ENCODE measurements at places on chromosomes 5 and 9.
A peak's percentile ranks its signal among the peaks of the same experiment; 100 is the strongest.

DNA sequence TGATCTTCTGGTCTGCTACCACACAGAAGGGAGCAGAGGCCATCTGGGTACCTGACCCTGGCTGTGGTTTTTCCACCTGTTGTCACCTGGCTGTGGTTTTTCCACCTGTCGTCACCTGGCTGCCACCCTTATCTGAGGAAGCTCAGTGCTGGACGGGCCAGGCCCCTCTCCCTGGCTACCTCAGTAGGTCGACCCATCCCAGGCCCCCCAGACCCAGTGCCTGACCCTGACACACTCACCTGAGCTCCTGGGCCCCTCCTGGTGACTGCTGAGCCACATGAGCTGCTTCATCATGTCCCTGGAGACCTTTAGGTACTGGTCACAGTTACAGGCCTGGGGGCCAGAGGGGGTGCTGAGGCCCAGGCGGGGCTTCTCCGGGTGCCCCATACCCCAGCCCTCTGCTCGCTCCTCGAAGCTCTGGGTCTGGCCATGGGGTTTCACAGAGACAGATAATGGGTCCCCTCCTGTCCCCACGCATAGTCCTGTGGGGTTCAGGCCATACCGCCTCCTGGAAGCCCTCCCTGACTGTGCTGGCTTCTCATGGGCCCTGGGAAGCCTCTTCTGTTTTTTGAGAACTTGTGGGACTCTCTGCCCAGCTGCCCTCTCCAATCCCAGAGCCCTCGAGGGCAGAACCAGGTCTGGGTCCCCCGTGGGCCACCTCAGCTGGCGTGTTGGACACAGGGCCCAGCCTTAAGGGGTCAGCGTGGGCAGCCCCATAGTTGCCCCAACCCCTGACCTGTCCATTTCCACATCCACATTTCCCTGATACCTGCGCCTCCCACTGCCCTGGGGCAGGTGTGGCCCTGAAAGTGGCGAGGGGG is 7.5 kb upstream of the NRARP start:
- DNase-seq: no peak

- no peak for DNase-seq
Measured at GRCh38 chr9:78566948-78567675, 270.2 kb downstream of the PSAT1 start.

- no peak for DNase-seq
Measured at GRCh38 chr9:19156026-19156474, 28.8 kb upstream of the PLIN2 start.

DNA sequence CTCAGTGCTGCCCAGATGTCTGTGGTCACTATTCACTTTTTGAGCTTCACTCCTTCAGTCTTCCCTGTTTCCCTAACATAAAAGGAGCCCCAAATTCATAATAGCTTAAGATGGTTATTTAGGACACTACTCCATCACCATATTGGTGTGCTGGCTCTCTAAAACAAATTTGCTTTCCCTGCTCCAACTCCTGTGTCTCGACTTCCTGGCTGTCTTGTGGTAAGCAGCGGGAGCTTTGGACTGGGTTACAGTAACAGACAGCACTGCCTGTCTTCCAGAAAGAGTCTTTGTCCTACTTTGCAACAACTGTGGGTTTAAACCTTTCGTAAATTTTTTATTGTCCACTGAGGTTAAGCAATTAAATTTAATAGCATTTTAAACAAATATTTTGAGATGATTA is 389.4 kb downstream of the CDH9 start:
- DNase-seq: no peak

DNA sequence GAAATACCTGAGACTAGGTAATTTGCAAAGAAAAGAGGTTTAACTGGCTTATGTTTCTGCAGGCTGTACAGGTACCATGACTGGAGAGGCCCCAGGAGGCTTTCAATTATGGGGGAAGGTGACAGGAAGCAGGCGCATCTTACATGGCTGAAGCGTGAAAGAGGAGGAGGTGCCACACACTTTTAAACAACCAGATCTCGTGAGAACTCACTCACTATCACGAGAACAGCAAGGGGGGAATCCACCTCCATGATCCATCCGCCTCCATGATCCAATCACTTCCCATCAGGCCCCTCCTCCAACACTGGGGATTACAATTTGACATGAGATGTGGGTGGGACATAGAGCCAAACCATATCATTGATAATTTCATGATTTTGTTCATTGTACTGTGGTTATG is 2.5 kb upstream of the MED27 start:
- DNase-seq: no peak

DNA sequence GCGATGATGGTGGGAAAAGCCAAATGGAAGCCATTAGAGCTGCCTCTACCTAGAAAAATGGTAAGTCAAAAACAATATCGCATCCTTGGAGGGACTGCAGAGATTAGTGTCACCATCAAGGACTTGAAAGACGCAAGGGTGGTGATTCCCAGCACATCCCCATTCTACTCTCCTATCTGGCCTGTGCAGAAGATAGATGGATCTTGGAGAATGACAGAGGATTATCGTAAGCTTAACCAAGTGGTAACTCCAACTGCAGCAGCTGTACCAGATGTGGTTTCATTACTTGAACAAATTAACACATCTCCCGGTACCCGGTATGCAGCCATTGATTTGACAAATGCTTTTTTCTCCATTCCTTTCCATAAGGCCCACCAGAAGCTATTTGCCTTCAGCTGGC is 23.8 kb downstream of the ERP44 start:
- no peak for DNase-seq

GRCh38 chr9:116937361-116937760 is 250.3 kb downstream of the TRIM32 start:
- no peak for DNase-seq

- no peak for DNase-seq
Measured at GRCh38 chr5:10867389-10868303, 106.6 kb upstream of the DAP start.

DNA sequence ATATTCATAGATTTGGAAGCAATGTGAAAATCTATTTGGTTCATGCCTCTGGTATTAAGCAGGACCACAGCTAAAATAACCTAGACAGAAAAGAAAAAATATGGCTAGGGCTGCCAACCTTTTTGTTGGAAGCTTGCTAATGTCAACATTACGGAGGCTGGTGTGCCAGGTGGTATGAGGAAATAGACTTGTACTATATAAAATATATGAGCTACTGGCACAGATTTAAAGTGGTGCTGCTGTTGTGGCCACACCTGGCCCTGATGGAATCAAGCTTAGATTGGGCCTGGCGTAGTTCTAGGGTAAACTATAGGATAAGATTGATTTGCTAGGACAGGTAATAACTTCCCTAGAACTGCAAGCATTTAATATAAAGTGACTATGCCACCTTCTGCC is 10.6 kb upstream of the PARP8 start:
- no peak for DNase-seq

DNA sequence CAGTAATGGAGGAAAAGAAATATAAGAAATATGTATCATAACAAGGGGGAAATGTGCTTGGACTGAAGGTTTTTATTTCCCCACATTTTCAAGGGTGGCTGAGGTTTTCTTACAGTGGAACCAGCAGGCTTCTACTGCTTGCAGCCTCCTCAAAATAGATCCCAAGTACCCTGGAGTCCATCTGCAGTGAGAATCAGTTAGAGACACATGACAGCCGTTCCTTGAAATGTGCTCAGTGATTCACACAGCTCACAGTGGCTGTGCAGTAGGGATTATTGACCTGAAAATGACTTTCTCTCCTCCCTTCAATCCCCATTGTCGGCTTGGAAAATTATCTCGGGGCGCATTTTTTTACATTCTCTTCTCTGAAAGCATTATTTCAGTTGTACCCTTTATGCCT is 832.0 kb downstream of the TLR4 start:
- DNase-seq: no peak

DNA sequence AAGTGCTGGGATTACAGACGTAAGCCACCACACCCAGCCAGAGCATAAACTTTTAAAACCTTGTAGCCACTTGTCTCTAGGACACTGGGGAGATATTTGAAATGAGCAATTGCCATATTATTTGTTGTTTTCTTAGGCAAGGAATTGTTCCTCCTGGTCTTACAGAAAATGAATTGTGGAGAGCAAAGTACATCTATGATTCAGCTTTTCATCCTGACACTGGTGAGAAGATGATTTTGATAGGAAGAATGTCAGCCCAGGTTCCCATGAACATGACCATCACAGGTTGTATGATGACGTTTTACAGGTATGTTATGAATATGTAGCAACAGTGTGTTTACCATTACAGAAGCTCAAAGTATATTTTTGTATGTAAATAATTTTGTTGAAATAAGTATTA is 30.5 kb downstream of the SFXN1 start:
- DNase-seq: no peak

DNA sequence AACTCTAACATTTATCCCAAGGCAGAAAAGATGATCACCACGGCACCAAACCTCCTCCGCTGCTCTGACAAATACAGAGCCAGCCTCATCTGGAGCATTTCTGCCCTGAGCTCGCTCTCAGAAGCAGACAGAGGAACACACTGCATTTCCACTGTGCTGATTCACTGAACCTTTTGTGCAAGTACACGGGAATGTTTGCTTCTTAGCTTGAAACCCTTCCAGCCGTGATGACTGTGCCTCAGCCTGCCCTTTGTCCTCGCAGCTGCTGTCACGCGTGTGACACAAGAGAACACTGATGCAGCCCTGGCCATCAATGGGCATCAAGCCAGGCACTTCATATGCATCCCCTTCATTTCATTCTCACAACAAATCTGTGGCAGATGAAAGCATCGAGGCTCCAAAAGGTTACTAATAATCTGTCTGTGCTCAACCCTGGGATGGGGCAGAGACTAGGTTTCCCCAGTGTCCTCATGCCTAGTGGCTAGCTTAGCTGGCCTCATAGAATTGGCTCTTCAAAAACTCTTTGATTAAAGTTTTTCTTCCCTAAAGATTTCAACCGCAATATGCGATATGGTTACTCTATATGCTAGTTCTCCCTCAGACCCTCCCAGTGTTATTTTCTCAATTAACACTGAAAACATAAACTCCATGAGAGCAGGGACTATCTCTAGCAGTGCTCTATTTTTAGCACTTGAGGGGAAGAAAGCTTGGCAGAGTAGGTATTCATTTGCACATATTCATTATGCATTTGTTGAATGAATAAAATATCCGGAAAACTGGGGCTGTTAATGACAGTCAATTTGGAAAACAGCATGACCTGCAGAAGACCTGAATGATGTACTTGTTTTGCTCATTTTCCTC is 7.3 kb downstream of the CDC14B start:
- no peak for DNase-seq

- DNase-seq: no peak
Measured at GRCh38 chr9:19378647-19379046, 1.4 kb downstream of the RPS6 start.

DNA sequence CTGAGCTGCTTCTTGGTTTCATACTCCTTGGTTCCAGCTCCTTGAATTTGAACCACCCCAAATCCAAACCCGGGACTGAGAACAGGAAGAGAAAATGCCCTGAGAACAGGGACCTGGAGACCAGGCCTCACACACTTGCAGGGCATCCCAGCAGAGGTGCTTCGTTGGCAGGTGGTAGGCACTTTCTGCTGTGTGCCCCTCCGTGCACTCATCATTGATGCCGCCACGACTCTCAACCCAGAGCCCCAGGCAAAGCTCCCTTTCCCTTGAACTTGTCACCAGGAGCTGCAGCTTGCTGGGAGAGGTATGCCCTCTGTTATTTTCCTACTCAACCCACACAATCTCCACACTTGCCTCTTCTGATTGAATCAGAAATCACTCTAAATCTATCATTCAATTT is 217.8 kb upstream of the IRX1 start:
- no peak for DNase-seq

- no peak for DNase-seq
Measured at GRCh38 chr9:89175828-89176261, 2.8 kb downstream of the SHC3 start.

GRCh38 chr5:119410448-119411159 is 41.7 kb upstream of the HSD17B4 start:
- no peak for DNase-seq

GRCh38 chr9:76425677-76426453 is 31.6 kb upstream of the RFK start:
- DNase-seq: no peak

- peak; percentile 53 for DNase-seq
Measured at GRCh38 chr9:128098297-128099230, 29.0 kb downstream of the PTGES2 start.

DNA sequence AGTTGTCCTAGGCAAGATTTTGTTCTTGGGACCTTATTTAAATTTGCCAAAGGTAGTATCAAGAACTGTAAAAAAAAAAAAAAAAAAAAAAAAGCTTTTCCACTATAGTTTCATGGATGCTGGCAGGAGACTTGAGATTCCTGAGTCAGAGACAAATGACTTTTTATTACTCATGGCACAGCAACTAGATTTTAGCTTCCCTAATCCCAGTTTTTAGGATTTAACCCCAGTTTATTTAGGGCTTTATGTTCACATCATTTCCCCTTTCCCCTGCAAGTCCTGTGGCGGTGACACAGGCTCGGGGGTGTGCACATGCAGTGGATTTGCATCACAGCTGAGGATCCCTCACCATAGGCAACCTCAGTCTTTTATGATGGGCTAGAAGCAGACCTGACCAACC is 144.9 kb downstream of the GOLPH3 start:
- DNase-seq: no peak

- no peak for DNase-seq
Measured at GRCh38 chr5:82374637-82375036, 96.5 kb upstream of the RPS23 start.

GRCh38 chr5:11854936-11855335 is 49.3 kb downstream of the CTNND2 start:
- no peak for DNase-seq

DNA sequence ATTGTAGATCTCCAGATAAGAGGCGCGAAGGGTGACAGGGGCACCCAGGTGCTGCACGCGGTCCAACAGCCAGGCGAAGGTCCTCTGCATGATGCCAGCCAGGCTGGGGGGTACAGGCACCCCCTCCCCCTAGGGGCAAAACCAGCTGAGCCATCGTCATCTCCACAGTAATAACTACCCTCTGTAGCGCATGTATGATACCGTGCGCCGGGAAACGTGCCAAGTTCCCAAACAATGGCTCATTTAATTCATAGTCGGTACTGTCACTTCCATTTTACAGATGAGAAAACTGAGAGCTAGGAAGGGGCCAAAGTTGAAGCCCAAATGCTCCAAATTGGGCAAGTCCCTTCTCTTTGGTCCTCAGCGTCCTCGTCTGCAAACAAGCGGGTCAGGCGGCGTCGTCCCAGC is 1.5 kb downstream of the KIF12 start:
- DNase-seq: no peak

DNA sequence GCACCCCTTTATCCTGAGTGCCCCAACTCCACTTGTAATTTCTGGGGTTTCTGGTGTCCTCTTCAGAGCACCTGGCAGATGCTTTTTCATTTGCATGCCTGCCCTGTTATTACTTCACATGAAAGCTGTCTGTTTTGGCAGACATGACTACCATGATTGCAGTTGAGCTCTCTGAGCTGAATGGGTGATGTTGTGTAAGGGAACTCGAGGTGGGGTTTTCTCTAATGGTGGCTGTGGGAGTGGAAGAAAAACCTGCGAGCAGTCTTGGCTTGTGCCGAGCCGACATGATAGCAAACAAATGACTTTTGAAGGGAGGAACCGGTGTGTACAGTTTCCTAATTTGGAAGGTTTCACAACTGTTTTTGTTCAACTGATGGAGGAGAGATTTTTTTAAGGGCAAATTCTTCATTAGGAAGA is 196.2 kb downstream of the AOPEP start:
- DNase-seq: no peak

GRCh38 chr5:7745882-7746610 is 104.9 kb downstream of the CFAP90 start:
- no peak for DNase-seq

- DNase-seq: no peak
Measured at GRCh38 chr9:127828262-127829031, 25.8 kb downstream of the FPGS start.

- no peak for DNase-seq
Measured at GRCh38 chr5:59722874-59723273, 170.7 kb downstream of the PDE4D start.

Measured in esophagus squamous epithelium (tissue), 5 donors.